Foreskin keratinocyte (primary cell): ENCODE measurements at places on chromosomes 11 and 22. TPM values are rescaled to one million over a fixed set of nuclear protein-coding genes. Genes with fewer than 3 reads are reported as not detected.

Gene TEX54
- not detected in 2 replicates for total RNA-seq

Gene ZDHHC5
- 63.0 and 67.9 TPM in 2 replicates for total RNA-seq

Gene OR8A1
- not detected in 2 replicates for total RNA-seq

Gene ACCS
- 1.8 and 3.6 TPM in 2 replicates for total RNA-seq

Gene UNC93B1
- 14.8 and 16.3 TPM in 2 replicates for total RNA-seq

Gene NOX4
- 0.10 TPM in 1 of 2 replicates, not detected in the other for total RNA-seq

Gene SOX10
- 0.14 TPM in 1 of 2 replicates, not detected in the other for total RNA-seq

Gene OR52I2
- total RNA-seq: not detected in 2 replicates

Gene GRAMD1B
- 0.04 and 0.07 TPM in 2 replicates for total RNA-seq
